ENCODE measurements at places on chromosomes 7 and 10. TPM values are rescaled to one million over a fixed set of nuclear protein-coding genes. Genes with fewer than 3 reads are reported as not detected.

DNA sequence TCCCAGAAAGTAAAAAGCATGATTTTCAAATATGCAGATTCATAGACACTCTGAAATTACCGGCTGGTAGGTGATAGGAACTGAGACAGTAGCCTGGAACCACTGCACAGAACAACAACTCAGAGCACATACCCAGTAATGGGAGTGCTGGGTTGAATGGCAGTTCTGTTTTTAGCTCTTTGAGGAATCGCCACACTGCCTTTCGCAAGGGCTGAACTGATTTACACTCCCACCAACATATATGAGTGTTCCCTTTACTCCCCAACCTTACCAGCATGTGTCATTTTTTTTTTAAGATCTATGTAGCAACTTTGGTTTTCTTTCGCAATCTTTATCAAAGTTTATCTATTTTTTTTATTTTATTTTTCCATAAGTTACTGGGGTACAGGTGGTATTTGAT, 358.8 kb downstream of the CALN1 start:
- H3K27ac ChIP-seq, result no peak overlapping the region
- H3K4me1 ChIP-seq, result no peaks in the 10 kb centered on the region
- H3K27me3 ChIP-seq, result no peaks in the 10 kb centered on the region
- DNase-seq, result no peak
- H3K4me3 ChIP-seq, result no peak overlapping the region
- H3K36me3 ChIP-seq, result no peaks in the 10 kb centered on the region

Gene GIMAP8
- 8.0 TPM for total RNA-seq

Gene COL17A1
- not detected for total RNA-seq

DNA sequence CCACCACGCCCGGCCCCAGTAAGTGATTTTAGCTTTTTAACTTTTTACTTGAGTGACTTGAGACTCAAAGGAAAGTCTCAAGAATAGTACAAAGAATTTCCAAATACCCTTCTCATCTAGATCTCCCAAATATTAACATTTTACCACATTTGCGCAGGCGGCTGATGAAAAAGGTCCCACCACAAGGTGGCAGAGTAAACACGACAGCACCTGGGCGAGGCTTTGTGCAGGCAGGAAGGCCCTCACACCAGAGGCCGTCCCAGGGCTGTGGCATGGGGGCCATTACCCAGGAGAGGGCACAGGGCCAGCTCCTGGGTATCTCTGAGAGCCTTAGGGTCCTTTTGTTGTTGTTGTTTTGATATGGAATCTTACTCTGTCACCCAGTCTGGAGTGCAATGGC, 50.0 kb upstream of the WIPI2 start:
- no peak for DNase-seq
- H3K4me1 ChIP-seq, result peaks cover 11% of the 10 kb centered on the region
- H3K27me3 ChIP-seq, result no peaks in the 10 kb centered on the region

DNA sequence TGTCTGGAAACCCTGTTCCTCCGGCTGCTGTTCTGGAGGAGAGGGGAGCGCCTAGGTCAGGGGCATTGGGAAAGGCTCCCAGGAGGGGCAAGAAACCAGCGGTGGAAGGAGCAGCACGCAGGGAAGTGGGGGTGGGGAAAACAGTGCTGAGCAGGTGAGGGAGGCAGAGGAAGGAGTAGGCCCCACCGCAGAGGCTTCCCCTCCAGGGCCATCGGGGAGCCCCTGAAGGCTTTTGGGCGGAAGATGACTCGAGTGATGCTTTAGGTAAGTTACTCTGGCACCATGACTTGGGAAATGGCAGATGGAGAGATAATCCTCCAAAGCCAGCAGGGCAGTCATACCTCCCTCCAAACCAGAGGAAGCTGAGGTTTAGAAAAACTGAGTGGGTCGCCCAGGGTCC, 106.5 kb upstream of the ANLN start:
- no peaks in the 10 kb centered on the region for H3K36me3 ChIP-seq
- H3K4me1 ChIP-seq, result peaks cover 39% of the 10 kb centered on the region
- no peak overlapping the region for H3K27ac ChIP-seq
- H3K4me3 ChIP-seq, result no peak overlapping the region
- no peaks in the 10 kb centered on the region for H3K27me3 ChIP-seq
- DNase-seq, result no peak

Gene ZNF117
- 2.4 TPM for total RNA-seq

GRCh38 chr10:78895469-78895868, 173.3 kb upstream of the ZMIZ1 start:
- H3K4me3 ChIP-seq, result no peak overlapping the region
- no peak overlapping the region for H3K27ac ChIP-seq
- H3K36me3 ChIP-seq, result no peaks in the 10 kb centered on the region
- DNase-seq, result no peak
- no peaks in the 10 kb centered on the region for H3K27me3 ChIP-seq

GRCh38 chr7:54544527-54545240, 2.5 kb downstream of the VSTM2A start:
- H3K27me3 ChIP-seq, result peaks cover 14% of the 10 kb centered on the region
- no peaks in the 10 kb centered on the region for H3K36me3 ChIP-seq
- no peak for DNase-seq
- H3K27ac ChIP-seq, result no peak overlapping the region
- no peaks in the 10 kb centered on the region for H3K4me1 ChIP-seq

DNA sequence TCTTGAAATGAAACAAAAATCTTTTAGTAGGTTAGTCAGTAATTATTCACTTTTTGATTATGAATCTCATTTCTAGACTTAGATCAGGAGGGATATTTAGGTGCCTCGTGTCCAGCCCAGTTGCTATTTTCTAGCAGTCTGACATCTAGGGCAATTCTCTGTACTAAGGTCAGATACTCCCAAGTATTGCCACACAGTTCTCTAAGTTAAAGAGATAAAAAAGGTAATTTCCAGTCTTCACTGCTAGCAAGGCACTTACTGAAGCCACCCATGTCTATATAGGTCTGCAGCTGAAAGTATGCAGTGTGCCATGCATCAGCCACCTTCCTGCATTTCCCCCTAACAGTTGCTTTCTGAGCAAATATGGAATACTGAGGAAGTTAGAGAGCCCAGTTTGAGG, 83.4 kb downstream of the PON1 start:
- no peak for DNase-seq
- H3K4me3 ChIP-seq, result no peak overlapping the region
- H3K4me1 ChIP-seq, result no peaks in the 10 kb centered on the region
- H3K27ac ChIP-seq, result no peak overlapping the region
- no peaks in the 10 kb centered on the region for H3K27me3 ChIP-seq

Gene GRID1
- total RNA-seq, result not detected

Gene ITGA8
- not detected for total RNA-seq

Gene CCL24
- not detected for total RNA-seq

GRCh38 chr10:8405596-8405995, 351.1 kb downstream of the GATA3 start:
- H3K36me3 ChIP-seq, result no peaks in the 10 kb centered on the region
- H3K4me1 ChIP-seq, result peaks cover 57% of the 10 kb centered on the region
- DNase-seq, result no peak
- H3K4me3 ChIP-seq, result peak overlapping the region; percentile 80
